Endothelial cell (in vitro differentiated cells): ENCODE measurements at places on chromosomes 16 and 17.

DNA sequence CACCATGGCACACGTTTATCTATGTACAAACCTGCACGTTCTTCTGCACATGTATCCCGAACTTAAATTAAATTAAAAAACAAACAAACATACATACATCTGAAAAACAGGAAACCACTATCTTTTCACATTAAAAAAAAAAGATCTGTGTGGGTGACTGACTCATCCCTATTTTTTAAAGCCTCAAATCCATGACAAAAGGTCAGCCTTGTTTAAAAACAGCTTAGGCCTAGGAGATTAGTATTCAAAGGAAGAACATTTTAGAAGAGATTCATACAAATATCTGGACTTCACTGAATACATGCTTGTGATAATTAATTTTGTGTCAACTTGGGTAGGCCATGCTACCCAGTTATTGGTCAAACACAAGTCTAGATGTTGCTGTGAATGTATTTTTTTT lies 4.7 kb upstream of the PRKAR1A start:
- no peak for DNase-seq

- no peak for DNase-seq
Measured at GRCh38 chr17:74280093-74280513, 6.1 kb downstream of the DNAI2 start.

DNA sequence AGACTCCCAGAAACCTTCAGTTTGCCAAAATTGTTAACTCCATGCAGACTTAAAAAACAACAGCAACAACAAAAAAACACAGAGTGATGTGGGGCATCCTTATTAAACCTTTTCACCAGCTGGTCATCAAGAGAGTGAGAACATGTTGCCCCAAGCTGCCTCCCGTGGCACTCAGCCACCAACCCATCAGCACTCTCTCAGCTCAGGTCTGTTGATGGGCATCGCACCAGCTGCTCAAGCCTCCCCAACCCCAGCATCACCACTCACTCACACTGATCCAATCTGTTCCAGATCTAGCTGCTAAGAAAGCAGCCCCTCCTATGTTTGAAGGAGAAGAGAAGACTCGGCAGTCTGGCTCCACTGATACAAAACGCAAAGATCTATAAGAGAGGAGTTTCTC lies 46.8 kb downstream of the SLC39A11 start:
- no peak for DNase-seq

GRCh38 chr17:66611397-66611796 lies 223.5 kb upstream of the CACNG5 start:
- no peak for DNase-seq

DNA sequence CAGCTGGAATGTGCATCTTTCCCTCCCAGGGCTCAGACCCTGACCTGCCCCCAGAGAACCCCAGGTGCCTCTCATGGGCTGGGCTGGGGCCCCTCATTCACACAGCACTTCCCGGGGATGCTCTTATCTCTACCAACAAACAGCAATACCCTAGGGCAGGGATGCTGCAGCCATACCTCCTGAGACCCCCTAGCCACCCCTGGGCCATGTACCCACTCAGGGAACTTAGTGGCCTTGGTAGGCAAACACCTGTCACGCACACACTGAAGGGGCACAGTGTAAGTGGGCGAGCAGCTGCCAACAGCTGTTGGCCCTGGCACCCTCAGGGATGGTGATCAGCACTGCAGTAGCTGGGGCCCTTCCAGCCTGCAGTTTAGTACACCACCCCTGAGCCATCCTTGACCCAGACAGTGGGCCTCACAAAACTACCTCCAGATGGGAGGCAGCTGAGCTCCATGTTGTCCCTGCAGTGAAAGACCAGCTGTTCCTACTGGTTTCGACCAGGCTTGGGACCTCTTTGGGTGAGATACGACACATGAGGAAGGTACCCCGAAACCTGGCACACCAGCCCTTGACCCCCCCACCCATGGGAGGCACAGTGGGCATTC lies 1723.6 kb downstream of the TP53TG3F start:
- DNase-seq, result no peak

GRCh38 chr16:23924128-23924527 lies 88.3 kb downstream of the PRKCB start:
- no peak for DNase-seq

GRCh38 chr17:57210972-57211411 lies 45.3 kb upstream of the MSI2 start:
- no peak for DNase-seq

GRCh38 chr16:27483088-27483437 lies 66.7 kb downstream of the GTF3C1 start:
- no peak for DNase-seq

DNA sequence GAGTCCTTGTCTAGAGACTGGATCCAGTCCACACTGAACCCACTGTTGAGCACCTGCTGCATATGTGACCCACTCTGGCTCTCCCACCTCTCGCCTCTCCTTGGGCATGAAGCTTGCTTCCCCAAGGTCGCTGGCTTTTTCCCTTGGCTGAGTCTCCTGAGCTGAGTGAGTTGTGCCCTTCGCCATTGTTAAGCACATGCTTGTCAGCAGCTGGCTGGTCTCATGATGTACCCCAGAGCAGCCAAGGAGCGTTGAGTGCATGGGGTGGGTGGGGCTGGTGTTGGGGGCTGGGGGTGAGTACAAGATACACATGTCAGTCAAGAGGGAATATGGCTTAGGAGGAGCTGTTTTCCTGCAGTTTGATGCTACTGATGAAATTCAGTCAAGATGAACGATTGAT lies 165.6 kb downstream of the SNX29 start:
- no peak for DNase-seq

- no peak for DNase-seq
Measured at GRCh38 chr17:55584861-55585260, 73.6 kb upstream of the SMIM36 start.

DNA sequence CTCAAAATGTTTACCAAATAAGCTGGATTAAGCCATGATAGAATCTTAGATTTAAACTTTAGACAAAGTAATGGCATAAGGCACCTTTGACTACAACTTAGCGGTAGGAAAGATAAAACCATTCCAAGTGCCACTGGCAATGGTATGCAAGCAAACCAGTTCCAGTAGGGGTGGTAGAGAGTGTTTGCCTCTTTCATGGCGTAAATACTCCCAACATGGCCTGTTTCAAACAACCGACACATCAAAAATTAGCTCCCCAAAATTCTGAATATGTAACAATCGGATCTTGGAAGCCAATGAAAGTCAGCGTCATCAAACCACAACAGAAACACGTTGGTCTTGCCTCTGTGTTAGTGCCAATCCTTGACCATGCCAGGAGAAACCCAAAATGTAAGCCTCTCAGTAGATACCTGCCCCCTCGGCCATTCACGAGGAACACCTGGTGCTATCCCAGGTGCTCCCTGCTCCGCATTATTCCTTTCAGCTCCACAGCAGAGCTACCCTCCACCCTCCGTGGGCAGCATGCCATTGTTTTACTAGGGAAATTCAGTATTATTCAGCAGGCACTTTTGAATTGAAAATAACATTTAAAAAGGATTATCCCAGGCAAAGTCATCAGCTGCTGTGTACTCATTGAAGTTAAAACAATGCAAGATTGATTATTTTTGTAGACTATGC lies 307.8 kb upstream of the CDH11 start:
- DNase-seq, result no peak

DNA sequence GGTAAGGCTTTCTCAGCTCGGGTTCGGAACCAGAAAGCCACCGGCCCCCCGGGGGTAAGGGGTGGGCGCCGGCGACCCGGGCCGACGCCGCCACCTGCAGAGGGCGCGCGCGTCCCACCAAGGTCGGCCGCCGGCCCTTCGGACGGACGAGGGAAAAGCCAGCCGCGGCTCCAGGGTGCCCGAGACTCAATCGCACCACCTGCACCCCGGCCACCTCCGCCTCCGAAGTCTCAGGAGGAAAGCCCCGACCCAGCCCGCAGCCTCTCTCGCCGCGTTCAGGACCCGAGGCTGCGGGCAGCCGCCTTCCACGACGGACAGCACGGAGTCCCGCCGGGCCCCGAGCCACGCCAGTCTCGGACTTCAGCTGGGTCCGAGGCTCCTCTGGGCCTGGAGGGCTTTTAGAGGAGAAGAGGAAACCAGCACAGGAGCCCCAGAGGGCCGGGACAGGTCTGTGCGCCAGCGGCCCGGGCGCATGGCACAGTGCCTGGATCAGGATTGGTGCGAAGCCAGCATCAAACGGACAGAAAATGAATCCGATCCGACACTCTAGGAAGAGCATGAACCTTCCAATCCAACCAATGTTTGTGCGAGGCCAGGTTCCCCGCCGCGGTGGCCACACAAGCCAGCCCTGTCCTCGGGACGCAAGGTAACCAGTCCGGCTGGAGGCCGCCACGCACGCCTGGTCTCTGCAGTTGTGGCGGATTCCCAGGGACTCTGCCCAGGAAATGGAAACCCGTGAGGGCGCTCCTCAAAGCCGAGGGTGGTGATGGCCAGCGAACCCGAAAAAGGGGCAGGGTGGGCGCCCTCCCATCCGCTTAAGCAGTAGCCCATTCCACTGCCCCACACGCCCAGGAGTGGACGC lies 6.7 kb downstream of the CBX8 start:
- peak; percentile 66 for DNase-seq

GRCh38 chr17:66811683-66812054 lies 23.2 kb upstream of the CACNG5 start:
- no peak for DNase-seq

GRCh38 chr16:84532291-84532724 lies 27.8 kb upstream of the MEAK7 start:
- peak; percentile 57 for DNase-seq

GRCh38 chr16:23566724-23567123 lies 9.2 kb downstream of the UBFD1 start:
- no peak for DNase-seq

DNA sequence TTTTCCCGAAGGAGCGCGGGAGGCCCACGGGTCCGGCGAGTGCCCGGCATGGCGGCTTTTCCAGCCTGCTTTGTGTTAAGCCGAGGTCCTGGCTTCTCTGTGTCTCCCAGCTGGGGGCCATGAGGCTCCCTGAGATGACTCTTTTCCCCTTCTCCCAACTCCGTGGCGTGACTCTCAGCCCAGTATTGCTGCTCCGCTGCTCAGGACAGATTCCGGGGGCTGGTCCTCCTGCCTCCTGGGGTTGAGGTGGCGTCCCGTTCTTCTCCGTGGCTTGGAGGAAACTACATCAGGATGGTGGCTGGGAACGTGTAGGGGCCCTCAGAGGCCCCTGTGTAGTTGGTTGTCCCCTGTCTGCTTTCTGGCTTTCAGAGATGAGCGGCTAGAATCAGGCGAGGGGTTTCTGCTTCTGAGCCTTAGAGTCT lies 951 bp downstream of the GPS1 start:
- no peak for DNase-seq

GRCh38 chr16:18959031-18959505 lies 24.7 kb upstream of the TMC7 start:
- DNase-seq, result no peak

- DNase-seq, result peak; percentile 89
Measured at GRCh38 chr17:20908313-20909267, 134.2 kb downstream of the USP22 start.

GRCh38 chr17:58421711-58422110 lies 4.4 kb upstream of the RNF43 start:
- no peak for DNase-seq

GRCh38 chr17:56119936-56120335 lies 33.3 kb upstream of the ANKFN1 start:
- DNase-seq, result no peak

DNA sequence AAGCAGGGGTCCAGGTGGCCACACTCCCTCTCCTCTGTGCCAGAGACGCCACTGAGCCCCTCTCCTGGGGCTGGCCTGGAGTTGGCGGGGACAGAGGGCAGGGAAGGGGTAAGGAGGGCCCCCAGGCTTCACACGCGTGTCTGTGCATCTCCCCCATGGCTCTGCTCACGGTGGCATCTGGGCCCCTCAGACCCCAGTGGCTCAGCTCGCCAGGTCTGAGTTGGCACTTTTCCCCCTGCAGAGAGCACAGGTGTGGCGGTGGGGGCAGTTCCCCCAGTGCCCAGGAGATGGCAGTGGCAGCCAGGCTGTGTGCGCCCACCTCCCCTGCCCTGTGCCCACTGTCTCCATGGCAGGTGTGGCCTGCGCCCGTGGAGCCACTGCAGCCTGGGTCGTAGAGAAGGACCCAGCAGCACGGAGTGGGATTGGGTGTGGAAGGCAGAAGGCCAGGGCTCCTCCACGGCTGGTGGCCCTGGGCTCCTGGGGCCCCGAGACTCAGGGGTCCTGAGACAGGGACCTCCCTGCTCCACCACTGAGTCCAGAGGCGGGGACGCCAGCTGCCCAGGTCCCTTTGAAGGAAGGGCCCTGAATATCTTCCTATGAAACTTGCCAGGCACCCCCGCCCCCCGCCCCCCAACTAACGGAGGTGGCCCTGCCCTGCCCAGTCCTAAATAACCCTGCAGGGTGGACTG lies 4.3 kb upstream of the APRT start:
- DNase-seq, result peak; percentile 66

DNA sequence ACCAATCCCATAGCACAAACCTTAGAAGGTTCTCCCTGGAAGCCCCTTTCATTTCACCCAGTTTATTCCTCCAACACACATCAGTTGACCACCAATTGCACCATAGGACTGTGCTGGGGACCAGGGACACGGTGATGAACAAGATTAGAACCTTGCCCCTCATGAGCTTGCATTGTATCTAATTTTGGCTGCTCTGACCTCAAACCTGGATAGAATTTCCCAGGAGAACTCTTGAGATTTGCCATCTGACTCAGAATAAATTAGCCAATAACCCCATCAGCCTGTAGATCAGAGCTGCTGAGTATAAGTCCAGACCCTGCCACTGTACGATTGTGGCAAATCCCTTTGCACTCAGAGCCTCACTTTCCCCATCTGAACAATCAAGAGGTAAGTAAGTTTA lies 52.1 kb downstream of the CDH11 start:
- no peak for DNase-seq

DNA sequence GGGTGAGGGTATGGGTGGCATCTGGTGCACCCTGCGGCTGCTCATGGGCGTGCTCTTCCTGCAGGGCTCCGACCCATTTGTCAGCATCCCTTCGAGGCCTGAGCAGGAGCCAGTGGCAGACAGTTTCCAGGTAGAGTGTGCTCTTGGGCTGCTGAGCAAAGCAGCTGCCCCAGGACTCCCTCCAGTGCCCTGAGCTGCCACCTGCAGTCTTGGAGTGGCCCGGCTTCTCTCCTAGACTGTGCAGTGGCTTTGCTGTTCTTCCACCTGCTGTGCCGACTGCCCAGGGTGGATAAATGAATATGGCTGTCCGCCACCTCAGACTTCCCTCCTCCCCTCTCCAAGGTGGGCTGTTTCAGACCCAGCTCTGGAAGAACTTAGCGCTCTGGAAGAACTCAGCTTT lies 10.8 kb upstream of the JPT2 start:
- no peak for DNase-seq

GRCh38 chr16:3580251-3580651 lies 3.0 kb upstream of the NLRC3 start:
- no peak for DNase-seq

DNA sequence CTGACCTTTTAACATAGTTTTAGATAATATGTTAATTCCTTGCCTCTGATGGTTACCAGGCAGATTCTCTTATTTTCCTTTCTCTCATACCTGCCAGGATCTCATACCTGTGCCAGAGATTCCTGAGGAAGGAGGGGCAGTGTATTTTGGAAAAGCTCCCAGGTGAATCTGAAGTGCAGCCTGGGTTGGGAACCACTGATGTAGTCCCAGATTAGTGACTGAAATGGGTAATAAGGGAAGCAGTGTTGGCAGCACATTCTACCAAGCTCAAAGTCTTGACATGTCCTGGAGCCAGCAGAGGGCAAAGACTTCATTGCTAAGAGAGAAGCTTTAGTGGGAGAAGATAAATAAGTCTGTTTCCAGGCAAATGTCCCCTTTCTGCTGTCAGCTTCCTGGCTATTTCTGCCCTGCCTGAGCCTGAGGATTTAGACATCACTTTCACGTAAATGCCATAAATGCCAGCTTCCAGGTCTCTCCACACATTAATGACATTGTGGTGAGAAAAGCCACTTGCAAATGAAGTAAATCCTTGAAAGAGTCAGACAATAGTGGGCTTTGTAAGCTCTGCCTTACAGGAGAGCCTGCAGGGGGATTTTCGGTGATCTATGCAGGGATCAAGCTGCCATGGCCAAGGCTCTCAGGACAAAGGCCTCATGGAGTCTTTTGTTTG lies 40.9 kb upstream of the C16orf78 start:
- DNase-seq, result no peak
